Stimulated activated CD8-positive, alpha-beta memory T cell treated with anti-CD3 and anti-CD28 coated beads, Interleukin-15, amount 100 ng/mL, for 24 hours (primary cell): ENCODE measurements at places on chromosomes 2 and 18.

- no peak for DNase-seq
Measured at GRCh38 chr18:62883937-62884735, 168.8 kb downstream of the PHLPP1 start.

DNA sequence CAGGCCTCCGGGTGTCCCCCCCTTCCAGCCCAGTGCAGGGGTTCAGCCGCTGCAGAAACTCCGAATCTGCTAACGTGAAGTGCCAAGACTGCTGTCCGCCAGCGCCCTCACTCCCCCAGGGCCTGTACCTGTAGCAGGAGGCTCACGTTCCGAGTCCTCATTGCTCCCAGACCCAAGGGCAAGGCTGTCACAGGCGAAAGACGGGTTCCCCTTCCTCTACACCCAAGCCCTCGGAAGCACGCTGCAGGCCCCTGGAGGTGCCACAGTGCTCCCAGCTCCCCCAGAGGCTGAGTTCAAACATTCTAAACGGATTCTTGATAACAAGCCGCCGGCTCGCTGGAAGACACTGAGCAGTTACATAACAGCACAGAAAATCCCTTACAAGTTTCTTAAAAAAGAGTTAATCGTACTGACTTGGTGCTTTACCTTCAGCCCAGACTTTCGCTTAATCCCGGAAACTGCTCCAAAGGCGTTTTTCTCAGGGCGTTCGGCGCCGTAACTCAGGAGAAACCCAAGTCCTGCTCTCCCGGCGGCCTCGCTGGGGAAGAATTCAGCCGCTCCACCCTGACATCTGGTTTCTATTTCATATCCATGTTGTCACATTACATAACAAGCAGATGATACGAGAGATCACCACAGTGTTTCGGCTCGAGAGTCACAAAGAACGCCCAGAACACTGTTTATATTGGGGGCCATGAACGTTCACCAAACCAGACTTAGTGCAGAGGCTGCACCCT lies 92.0 kb downstream of the HDAC4 start:
- DNase-seq, result no peak

DNA sequence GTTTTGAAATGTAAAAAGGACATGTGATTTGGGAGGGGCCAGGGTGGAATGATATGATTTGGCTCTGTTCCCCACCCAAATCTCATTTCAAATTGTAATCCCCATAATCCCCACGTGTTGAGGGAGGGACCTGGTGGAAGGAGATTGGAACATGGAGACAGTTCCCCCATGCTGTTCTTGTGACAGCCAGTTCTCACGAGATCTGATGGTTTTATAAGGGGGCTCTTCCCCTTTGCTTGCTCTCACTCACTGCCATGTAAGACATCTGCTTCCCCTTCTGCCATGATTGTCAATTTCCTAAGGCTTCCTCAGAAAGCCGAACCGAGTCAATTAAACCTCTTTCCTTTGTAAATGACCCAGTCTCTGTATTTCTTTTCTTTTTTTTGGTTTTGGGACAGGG lies 39.2 kb downstream of the FECH start:
- DNase-seq, result no peak

DNA sequence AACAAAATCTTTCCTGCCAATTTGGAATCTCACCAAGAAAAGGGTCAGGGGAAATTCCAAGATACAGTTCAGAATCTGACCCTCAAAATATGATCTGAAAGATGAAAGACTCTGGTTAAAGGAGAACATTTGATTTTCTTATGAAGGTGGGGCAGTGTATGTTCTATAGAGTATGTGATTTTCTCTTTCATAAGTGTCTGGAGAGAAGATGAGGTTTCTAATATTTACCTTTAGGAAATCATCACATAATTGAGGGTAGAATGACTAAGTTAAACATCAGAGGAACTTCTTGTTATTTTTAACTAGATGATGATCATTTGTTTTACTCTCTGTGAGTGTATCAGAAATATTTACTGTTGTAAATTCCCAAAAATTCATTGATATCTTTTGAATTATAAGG lies 27.8 kb upstream of the MBOAT2 start:
- DNase-seq, result no peak
